ENCODE measurements at places on chromosomes 4 and X.

- no peak for DNase-seq
Measured at GRCh38 chr4:105607876-105608275, 55.5 kb downstream of the ARHGEF38 start.

DNA sequence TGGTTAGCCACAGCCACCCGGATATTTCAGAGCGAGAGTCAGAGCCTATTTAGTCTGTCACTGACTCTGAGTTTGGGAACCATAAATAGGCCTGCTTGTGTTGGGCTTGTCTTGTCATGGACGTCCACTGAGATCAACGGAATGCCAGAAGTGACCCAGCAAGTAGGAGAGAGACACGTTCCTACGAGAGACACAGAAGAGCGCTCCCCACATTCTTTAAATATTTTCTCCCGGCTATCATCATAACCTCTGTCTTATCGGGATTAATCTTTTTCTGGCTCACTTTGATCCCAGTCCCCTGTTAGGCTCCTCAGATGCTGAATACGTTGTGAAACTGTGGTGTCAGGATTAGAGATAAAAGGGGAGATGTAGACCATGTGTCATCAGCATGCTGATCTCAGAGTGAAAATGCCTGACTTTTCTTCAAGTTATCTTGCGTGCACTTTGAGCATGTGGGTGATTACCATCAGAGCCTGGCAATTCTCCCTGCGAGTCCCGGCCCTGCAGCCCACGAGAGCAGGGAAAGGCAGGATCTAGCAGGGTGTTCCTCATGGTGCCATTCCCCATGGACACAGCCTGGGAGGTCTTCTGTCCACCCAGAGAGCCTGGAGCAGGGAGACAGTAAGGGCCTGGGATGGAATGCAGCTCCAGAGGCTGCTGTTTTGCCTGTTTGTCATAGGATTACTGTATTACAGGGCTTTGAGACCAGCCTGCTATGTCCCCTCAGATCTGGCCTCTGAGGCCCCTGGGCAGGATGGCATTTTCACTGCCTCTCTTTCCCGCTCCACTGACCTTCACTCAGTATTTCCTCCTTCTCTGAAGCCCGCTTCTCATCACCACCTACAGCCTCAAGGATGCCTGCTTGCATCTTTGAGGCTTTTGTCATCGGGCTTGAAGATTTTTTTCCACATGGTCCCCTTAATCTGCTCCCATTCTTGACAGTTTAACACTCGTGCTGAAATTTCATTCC lies 2.8 kb upstream of the TENM3 start:
- DNase-seq, result no peak

- no peak for DNase-seq
Measured at GRCh38 chr4:849478-850175, 23.7 kb upstream of the CPLX1 start.

DNA sequence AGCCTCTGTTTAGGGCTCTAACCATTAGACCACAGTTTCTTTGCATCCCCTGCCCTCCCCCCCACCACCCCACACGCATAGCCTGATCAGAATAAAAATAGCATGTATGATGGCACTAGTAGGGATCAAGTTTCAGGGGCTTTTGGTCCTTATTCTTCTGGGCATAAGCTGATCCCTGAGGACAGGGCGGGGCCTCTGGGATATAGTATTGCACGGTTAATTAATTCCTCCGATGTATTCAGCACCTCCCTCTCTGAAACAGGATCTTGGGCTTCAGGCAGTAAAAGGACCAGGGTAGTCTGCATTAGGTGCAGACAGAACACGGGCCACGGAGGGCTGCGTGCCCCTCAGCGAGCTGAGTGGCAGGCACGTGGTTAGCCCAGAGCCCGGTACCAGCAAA lies 57.1 kb downstream of the ELF4 start:
- no peak for DNase-seq

- DNase-seq, result no peak
Measured at GRCh38 chr4:91116861-91117260, 989.7 kb downstream of the CCSER1 start.

DNA sequence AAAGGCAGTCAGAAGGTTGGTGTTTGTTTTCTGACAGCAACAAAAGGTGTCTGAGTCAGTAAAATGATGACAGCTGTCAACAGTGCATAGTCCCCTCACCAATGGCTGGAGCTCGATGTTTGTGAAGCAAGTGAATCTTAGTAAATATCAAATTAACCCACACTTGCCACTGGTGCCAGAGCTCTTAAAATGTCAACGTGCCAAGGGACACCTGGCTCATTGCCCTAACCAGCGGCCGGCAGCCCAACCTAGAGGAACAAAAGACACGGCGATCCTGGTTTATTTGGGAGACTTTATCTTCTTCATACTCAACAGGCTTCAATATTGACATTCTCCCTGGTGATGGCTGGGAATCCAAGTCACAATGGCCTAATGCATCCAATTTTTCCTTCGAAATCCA lies 143.4 kb downstream of the CPEB2 start:
- no peak for DNase-seq

GRCh38 chr4:20944451-20944850 lies 244.2 kb downstream of the PACRGL start:
- no peak for DNase-seq

DNA sequence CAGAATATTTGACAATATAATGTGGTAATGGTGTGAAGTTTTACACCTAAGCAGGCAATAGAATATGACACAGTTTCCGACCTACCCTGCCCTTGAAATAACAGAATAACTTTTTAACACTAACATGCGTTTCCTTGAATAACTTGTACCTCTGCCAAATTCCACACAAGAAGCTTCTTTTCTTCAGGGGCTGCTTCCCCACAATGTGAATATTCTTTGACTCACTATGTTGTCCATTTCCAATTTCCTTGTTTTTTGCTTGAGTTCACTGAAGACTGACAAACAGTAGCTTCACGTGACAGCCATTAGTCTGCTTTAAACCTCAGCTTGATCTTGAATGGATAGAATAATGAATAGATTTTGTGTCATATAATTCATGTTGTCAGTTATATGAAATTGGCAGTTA lies 14.3 kb downstream of the SHROOM3 start:
- no peak for DNase-seq

DNA sequence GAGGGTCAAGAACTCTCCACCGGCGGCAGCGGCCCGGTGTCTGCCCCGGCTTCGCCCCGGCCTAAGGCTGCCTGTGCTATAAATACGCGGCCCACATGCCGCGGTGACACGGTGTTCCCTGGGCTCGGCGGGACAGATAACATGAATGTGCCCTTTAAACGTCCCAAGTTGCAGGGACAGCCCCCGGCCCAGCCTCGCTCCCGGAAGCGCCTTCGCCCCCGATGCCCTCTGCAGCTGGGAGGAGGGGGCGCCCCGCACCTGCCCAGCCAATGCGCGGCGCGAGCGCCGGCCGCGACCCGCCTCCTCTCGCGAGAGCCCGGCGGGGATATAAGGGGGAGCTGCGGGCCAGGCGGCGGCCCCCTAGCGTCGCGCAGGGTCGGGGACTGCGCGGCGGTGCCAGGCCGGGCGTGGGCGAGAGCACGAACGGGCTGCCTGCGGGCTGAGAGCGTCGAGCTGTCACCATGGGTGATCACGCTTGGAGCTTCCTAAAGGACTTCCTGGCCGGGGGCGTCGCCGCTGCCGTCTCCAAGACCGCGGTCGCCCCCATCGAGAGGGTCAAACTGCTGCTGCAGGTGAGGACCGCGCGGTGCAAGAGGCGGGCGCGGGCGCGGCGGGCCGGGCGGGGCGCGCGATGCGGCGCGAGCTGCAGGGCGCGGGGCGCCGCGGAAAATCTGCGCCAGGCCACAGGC lies at the start of gene SLC25A4:
Gene SLC25A4, plus strand, starts transcription at position 355 of the 689 bp plus-strand sequence. Its CDS starts 107 bp downstream, at position 462.
- peak; percentile 78 for DNase-seq

DNA sequence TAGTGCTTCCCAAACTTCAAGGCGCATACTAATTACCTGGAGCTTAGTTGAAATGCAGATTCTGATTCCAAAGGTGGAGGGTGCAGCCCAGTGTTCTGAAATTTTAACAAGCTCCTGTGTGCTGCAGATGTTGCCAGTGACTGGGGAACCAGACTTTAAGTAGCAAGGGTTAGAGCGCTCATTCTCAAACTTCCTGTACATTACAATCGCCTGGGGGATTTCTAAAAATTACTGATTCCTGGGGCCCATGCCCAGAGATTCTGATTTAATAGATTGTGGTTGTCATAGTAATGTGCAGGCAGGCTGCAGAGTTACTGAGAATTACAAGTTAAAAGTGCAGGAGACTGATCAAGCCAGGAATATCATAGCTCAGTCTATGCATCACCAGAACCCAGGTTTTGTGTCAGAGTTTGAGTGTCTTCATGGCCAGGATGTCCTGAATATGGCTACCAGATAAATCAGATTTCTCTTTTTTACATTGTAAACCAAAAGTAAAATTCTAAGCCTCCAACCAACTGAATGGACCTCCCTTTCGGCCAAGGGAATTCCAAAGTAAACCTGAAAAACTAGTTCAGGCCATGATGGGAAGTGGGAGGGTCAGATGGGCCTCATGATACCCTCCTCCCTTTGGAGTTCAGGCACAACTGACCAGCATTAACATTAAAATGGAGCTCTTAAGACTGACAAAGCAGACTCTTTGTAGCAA lies 121.6 kb downstream of the ATXN3L start:
- DNase-seq, result no peak

DNA sequence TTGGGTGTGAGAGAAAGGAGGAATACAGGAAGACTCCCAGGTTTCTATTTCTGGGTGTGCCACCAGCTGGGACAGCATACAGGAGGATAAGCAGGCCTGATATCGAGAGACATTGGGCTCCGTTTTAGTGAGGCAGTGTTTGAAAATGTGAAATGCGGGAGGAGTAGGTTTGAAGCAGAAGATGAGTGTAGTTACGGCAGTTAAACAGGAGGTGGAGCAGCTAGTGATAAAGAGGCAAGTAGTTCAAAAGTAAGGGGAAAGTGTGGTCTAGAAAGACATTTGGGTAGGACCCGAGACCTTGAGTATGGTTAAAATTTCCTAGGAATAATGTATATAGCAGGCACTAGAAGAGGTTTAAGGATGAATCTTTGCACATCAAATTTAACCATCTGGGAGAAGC lies 42.4 kb downstream of the DCUN1D4 start:
- no peak for DNase-seq

- DNase-seq, result peak; percentile 17
Measured at GRCh38 chr4:6362896-6363295, 93.2 kb downstream of the WFS1 start.

GRCh38 chr4:163544407-163545038 lies 50.0 kb downstream of the TMA16 start:
- peak; percentile 52 for DNase-seq

GRCh38 chr4:106587558-106587957 lies 219.0 kb upstream of the GIMD1 start:
- DNase-seq, result no peak

GRCh38 chr4:181127171-181127570 lies 1116.0 kb upstream of the TENM3 start:
- no peak for DNase-seq

DNA sequence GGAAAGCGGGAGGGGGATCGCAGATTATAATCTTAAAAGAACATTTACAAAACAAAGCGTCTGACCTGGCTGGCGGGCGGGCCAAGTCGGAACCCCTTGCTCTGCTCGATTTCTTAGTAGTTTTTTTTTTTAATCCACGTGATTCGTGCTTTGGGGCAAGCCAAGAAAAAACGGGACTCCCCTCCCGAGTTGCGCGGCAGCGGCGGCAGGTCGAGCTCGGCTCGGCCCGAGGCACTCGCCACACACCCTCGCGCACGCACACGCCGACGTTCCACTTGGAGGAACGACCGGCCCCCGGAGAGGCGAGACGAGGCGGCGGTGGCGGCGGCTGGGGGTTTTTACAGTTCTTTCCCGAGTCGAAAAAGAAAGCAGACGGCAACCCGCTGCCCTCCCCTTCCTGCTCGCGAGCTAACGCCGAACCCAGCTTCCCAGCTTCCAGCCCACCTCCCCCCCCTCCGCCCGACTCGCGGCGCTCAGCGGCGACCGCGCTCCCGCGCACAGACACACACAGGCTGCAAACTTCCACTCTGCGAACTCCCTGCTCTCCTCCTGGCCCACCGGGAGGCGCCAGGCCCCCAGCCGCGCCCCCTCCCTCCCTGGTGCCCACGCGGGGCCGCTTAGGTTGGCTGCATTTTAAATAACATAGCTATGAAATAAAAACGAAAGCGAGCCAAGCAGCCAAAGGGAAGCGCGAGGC lies 1.2 kb downstream of the BCOR start:
- DNase-seq, result peak; percentile 68

Data from T-helper 9 cell (primary cell).